ENCODE measurements at places on chromosomes 6 and 20.

- DNase-seq = no peak
These were observed 9.6 kb downstream of the SCUBE3 start for GRCh38 chr6:35223396-35223795.

DNA sequence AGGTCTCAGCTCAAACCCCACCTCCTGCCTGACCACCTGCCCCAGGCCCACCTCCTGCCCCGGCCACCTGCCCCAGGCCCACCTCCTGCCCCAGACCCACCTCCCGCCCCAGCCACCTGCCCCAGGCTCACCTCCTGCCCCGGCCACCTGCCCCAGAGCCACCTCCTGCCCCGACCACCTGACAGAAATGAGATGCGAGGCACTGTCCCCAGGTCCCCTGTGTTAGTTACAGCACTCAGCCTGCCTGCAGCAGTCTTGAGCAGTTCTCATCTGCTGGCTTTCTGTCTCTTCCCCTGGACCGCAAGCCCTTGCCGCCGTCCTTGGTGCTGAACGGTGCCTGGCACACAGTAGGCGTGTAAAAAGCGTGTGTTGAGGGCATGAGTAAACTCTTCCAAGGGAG, 79.5 kb downstream of the CDH4 start:
- no peak for DNase-seq

DNA sequence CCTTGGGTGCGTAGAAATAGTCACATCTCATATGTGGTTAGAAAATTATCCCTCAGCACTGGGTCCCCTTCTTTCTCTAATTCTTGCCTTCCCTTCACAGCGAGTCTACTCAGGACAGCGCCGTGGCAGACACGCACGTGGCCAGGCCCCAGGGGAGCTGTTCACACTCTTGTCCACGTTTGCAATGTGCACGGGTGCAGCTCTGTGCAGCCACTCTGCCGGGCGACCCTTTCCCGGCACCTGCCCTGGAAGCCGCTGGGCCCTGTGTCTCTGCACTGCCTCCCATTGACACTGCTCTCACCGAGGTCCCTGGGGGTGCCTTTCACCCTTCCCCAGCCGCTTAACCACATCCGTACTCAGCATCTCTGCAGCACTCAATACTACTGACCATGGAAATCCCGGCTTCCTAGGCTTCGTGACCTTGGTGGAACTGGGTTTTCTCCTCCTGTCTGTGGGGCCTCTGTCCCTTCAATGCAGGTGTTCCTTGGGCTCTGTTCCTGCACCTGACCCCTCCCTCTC, 104.9 kb downstream of the DACT2 start:
- DNase-seq = no peak

GRCh38 chr6:14533446-14533845, 415.9 kb downstream of the CD83 start:
- no peak for DNase-seq

DNA sequence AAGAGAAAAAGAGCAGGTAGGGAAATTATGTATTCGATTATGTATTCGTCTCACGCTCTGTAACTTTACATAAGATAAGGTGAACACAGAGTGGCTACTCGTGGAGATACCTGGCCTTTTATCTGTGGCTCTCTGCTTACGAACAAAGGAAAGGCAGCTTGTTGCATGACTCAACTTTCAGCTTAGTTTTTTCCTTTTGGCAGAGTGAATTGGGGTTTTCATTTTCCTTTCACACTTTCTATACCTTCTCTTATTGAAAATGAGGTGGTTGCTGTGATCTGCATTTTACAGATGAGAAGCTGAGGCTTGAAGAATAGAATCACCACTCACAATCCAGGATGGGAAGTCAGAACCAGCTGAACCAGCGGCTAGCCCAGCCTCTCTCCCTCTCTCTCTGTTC, 13.3 kb upstream of the KCNK15 start:
- no peak for DNase-seq

DNA sequence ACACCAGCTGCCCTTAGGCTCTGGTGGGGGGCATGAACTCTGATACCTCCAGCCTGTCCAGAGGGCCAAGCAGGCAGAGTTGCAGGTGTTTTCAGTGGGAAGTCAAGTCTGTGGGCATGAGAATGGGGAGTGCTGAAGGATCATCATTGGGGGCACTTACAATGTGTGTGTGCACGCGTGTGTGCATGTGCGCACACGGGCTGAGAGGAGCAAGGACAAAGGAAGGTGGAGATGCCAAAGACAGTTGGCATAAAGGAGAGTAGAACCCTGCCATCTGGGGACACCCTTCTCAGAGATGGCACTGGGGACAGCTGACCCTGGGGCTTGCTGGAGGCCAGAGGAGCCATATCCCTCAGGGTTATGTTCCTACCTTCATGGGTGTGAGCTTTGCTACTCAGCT, 408.4 kb upstream of the CHD6 start:
- no peak for DNase-seq

DNA sequence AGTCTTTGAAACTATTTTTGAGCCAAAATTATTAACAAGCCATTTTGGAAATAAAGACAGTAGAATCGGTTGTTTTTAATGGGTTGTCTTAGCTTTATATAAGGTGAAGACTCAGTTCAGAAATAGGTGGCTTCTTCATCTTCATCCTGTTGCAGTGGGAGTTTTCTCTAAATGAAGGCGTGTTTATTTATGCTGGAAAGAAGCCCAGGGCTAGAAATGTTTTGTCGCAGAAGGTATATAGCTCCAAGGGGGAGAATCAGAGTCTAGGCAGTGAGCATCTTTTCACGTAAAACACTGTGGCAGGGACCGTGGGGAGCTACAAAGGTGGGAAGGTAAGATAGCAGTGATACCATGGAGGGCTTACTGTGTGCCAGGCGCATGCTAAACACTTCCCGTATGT, 34.3 kb downstream of the FARS2 start:
- DNase-seq = no peak

GRCh38 chr6:21808045-21808470, 214.5 kb downstream of the SOX4 start:
- DNase-seq = no peak

GRCh38 chr6:9116026-9116425, 680.7 kb upstream of the SLC35B3 start:
- DNase-seq = no peak

DNA sequence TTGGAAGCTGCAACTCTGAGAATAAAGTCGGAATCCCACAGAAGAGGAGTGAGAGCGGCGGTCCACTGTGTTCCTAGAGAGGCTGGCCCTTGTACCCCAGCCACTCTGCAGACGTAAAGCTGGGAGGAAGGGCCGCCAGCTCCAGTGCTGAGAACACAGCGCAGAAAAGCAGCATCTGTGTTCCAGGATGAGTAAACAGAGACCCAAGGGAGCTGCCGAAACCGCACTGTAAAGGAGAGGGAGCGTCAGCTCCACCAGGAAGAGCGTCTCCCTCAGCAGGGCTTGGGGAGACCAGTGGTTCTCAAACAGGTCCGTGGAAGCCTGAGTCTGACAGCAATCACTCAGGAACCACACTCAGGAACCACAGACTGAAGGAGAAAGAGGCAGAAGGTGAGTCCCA, 134.0 kb downstream of the WDR27 start:
- DNase-seq = no peak

DNA sequence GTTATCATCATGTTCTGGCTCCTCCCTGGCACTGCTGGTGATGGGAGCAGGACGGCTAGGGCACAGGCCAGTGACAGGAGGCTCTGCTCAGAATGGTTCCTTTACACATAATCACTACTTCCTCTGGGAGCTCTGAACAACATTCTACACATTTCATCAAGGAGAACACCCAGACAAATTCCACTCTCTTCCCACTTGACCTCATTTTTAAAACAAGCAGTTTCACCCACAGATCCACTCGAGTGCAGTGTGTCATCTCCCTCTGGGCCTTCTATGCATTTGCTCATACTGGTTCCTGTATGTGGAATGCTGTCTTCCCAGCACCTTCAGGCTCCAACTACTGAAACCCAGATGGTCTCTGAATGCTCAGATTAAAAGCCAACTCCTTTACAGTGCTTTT, 84.8 kb downstream of the ELOVL5 start:
- DNase-seq = no peak

DNA sequence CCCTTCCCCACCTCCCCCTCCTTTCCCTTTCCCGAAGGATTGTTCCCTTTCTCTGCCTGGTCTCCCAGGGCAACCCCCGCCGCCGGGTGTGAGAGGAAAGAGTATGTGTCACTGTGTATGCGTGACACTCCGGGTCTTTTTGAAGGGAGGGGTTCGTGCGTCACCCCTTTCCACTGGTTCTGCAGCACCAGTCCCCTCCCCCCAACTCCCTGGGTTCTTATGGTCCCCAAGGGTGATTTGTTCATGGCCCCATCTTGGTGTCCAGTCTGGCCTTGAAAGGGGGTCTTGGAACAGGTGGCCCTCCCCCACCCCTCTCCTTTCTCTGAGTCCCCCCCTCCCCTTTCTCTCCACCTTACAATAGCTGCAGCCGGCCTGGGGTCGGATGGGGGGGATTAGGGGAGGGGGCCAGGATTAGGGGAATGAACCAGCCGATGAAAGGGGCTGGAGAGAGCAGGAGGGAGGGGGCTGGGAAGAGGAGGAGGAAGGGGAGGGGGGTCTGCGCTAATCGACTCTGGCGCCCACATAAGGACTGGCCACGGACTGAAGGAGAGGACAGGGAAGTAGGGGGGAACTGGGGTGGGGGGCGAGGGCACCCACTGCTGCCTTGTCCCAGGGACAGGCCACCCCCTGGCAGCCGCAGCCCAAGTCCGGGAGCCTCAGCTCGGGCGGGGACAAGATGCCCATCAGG, 1.3 kb upstream of the RING1 start:
- DNase-seq = no peak

DNA sequence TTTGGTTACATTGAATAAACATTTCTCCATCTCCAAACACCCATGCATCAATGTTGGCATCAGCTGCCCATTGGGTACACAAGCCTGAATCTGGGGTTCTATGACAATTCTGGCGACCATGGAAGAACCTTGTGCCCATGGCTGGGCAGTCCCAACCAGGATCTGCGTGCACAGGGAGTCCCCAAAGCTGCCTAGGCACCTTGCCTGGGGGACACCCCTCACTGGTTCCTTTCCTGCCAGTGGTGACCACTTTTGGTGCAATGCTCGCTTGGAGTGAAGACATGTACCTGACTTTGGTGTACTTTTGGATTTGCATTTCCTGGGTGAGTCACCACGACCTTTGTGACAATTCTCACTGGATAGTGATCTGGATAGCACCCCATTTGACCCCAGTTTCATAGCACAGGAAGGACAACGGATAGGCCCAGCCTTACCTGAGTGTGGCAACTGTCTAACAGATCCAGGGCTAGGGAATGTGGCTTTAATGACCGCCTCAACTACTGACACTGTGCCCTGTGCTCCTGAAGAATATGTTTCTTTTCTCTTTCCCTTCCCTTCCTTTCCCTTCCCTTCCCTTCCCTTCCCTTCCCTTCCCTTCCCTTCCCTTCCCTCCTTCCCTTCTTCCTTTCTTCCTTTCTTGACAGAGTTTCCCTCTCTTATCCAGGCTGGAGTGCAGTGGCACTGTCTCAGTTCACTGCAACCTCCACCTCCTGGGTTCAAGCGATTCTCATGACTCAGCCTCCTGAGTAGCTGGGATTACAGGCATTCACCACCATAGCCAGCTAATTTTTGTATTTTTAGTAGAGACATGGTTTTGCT, 7.1 kb downstream of the SPINT3 start:
- no peak for DNase-seq

Measured in KG1 (cell line).